ENCODE measurements at places on chromosomes 7 and 10.

DNA sequence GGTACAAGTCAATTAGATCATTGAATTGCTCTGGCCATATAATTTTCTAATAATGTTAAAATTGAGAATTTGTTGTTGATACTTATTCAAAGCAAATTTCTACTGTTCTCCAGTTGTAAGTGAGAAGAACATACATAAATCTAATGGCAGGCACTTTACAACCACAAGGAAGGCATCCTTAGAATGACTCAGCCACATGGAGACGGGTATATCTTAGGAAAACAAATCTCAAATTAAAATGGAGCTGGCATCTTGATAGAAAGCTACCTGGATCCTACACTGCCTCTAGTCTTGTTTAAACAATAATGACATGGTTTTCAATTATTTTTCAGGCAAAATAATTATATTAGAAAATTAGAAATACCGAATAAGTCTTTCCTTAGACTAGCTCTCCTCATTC lies 1183.7 kb upstream of the SORCS1 start:
- no peak for DNase-seq

GRCh38 chr7:108653526-108653925 lies 83.9 kb downstream of the DNAJB9 start:
- no peak for DNase-seq

DNA sequence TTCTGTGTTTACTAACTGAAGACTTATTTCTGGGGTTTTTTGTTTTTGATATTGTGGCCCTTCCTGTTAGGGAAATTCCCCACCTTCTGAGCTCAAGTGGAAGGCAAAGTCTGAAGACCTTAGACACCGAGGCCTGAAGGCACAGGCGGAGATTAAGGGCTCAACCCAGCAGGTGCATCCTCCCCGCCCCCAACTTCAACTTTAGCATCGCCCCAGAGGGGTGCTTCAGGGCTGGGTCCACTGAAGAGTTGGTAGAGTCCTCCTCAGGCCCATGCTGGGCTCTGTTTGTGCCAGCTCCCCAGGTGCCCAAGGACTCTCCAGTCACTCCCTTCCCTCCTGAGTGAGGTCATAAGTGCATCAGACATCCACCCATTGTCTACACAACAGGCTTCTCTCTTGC lies 9.4 kb upstream of the PPIA start:
- DNase-seq: peak; percentile 65

DNA sequence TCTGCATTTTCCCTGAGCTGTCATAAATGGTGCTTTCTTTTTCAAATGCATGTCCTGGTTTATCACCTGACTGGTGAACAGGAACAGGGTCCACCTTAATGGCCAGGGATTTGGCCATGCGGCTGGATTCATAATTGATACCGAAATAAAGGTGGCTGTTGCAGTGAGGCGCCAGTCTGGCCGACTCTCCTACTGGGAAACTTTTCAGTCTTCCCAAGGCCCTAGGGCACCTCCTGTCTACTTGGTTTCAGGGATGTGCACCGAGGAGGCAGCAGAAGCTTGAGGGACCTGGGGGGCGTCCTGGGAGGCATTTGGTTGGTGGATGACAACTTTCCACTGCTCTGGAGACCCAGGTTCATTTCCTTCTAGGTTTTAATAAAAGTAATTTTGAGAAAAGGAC lies 46.4 kb upstream of the FIGNL1 start:
- DNase-seq: no peak

DNA sequence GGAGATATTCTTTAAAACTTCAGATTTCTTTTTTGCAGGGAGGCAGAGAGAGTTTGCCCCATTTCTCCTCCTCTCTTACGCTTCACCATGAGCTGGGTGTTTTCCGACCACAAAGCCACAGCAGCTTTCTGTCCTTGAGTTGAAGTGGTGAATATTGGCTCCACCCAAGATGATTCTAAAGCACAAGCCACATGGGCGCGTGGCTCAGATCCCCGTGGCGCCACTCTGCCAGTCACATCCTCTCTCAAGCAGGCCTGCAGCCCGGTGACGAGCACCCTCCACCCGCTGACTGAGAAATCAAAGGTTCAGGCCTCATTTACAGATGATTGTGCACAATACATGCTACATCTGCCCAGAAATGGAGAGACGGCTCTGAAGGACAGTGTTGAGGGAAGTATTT lies 27.6 kb upstream of the RNF32 start:
- DNase-seq: no peak

DNA sequence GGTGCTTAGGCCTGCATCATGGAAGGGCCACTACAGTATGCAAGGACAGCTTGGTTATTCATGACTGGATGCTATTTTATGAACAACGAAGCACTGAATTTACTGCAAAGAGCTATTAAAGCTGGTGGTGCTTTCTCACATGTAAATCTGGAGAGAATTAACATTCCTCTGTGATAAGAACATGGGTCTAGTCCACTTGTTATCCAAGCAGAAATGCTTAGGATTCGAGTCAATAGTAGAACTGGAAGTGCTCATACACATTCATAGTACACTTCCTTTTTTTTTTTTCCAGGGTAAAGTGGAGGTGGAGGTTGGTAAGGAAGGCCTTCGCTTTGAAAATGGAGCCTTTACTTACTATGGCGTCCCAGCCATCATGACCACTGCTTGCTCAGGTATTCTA lies 35.0 kb downstream of the CNNM1 start:
- DNase-seq: no peak

- DNase-seq: no peak
Observed at GRCh38 chr10:65377687-65378086, 1548.1 kb upstream of the LRRTM3 start.

DNA sequence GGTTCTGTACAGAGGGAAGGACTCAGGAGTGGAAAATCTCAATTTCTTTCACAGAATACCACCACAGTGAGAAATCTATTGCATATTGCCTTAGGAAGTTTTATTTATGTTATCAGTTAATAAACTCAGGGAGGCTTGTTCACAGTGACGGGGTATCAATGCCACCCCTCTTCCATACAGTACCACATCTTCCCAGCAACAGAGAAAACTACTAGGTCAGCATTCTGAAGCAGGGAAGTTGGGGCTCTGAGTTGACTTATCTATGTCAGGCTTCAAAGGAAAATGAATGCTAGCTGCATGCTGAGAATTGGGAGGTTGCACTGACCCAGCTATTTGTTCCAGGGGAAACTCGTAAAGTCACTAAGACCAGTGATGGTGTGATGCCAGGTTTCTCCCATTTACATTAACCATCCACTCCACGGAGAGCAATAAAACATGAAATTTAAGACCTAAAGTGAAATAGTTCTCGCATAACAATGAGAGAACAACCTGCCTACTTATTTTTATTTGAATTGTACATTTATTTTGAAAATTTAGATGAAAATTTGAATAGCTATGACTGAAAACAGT lies 266.7 kb downstream of the RNLS start:
- DNase-seq: no peak

DNA sequence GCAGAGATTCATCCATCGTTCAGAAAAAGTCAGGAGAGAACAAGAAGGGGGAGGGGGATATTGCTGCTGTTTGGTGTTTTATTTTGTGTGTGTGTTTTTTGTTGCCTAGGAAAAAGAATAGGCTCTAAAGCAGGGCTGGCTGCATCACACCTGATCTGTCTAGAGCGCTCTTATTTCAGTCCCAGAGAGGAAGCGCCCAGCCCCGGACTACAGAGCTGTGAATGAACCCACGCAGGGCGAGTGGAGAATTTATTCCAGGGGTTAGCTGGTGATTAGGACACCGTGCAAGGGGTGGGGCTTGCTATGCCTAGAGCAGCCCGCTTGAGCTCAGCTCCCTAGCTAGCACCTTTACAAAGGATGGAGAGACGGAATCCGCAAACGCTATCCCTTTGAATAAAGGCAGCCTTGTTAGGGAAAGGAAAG lies 621 bp upstream of the FAM13C start:
- DNase-seq: peak; percentile 19

- DNase-seq: no peak
Observed at GRCh38 chr10:104077663-104078151, 8.0 kb downstream of the COL17A1 start.

GRCh38 chr7:27143023-27143949 lies at the start of gene HOXA5:
TSS of gene HOXA5 (minus strand) at chr7:27143681. CDS start at chr7:27143607, 74 bp downstream.
- no peak for DNase-seq

DNA sequence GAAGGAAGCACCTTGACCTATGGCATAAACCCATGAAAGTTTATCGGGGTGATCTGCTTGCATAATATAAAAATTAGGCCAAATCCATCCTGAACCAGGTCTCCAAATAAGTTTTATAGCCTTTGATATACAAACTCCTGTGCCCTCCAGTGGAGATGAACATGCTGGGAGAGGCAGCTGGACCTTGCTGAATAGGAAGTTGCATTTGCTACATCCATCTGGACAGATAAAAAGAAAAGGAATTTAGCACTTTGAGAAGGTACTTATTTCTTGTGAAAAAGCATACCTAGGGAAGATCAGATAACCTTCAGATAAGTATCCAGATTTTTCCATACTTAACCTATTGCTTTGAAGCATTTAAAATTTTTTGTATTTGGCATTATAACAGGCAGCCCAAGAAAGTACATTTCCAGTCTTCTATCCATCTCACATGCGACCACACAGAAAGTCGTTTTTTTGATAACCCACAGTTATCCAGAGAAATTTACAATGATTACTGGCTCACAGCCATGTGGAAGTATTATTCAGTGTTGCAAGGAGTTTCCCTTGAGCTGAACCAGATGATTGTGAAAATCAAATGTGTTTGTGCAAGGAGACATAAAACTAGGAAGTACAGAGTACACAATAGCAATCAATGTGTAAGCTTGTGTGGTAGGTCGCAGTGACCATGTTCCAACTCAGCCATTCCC lies 124.4 kb upstream of the STK17A start:
- DNase-seq: no peak

DNA sequence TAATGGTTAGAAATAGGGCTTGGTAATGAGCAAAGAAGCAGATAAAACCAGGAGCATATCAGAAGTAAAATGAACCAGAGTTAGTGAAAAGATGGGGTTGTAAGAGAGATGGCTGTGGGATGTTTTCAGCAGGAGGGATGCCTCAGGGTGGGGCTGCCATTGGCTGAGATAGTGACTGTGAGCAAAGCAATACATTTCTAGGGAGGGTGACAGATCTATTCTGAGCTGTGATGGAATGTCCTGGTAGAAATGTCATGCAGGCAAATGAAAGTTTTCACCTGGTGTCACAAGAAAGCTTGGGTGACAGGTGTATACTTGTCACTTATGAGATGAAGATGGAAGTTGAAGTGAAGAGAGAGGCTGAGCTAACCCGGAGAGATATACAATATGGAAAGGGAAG lies 435.9 kb downstream of the TNS3 start:
- no peak for DNase-seq

DNA sequence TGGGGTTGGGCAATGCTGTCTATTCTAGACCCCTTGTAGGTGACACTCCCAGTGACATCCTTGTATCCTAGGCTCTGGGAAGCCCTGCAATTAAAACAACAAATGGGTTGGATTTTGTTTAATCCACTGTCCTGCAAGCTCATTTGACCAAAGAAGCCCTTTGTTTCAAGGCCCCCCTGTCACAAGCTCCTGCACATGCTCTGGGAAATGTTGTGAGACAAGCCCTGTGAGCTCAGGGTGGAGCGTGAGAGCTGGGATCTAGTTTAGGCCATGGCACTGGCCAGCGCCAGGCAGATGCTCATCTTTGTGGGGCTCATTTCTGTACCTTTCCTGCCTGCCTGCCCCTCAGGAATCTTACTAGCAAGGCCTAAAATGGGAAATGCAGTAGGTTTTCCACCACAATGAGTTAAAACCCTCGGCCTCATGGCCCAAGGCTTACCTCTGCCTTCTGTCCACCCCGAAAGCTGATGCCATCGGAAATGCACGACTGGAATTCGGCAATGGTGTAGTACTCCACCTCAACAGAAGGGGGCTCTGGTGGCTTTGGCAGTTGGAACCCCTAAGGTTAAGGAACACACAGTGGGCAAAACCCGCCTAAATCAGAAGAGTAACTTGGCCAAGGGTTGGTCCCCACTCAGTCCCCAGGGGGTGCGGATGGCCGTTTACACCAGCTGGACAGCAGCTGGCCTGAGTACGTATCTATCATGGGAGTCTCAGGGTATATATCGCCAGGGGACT lies 112.0 kb downstream of the NEURL1 start:
- peak; percentile 81 for DNase-seq

DNA sequence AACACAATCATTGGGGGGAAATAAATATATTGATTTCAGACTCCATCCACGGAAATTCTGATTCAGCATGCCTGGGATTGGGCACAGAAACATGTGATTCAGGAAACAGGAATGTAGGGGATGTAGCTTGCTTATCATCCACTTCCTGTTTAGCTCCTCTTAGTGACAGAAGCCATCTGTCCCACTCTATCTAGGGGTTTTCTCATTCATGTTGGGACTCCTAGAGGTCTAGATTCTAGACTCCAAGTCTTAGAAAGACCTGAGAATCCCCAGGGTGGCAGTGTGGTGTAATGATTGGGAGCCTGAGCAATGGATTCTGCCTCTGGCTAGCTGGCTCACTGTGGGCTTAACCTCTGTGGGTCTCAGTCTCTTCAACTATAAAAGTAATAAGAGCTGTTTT lies 67.9 kb downstream of the CDK1 start:
- no peak for DNase-seq

- DNase-seq: no peak
Observed at GRCh38 chr7:141369422-141369821, 181.8 kb upstream of the AGK start.

GRCh38 chr10:84194424-84195043 lies at the start of gene CDHR1:
TSS of gene CDHR1 (plus strand) at chr10:84194537. CDS start at chr10:84194761, 224 bp downstream.
- peak; percentile 78 for DNase-seq

- DNase-seq: no peak
Observed at GRCh38 chr7:50497968-50498367, 47.8 kb upstream of the FIGNL1 start.

GRCh38 chr10:49237985-49238384 lies 49.8 kb upstream of the TMEM273 start:
- DNase-seq: no peak

DNA sequence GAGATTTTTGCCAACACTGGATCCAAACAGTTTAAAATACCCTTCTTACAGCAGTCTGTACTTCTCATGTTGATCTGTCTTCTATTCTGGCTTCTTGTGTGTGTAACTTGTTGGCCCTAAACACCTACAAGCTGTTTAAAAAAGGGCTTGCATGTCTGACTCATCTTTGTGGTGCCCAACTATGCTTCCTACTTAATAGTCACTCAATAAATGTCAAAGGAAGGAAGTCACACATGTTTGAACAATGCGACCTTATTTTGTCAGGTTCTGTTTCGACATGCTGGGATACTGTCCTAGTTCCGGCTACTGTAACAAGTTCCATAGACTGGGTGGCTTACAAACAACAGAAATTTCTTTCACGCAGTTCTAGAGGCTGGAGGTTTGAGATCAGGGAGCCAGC lies 9.4 kb upstream of the GRK5 start:
- no peak for DNase-seq

GRCh38 chr10:58773341-58773740 lies 260.7 kb downstream of the BICC1 start:
- no peak for DNase-seq

GRCh38 chr7:31079824-31080511 lies 27.9 kb downstream of the ADCYAP1R1 start:
- no peak for DNase-seq

DNA sequence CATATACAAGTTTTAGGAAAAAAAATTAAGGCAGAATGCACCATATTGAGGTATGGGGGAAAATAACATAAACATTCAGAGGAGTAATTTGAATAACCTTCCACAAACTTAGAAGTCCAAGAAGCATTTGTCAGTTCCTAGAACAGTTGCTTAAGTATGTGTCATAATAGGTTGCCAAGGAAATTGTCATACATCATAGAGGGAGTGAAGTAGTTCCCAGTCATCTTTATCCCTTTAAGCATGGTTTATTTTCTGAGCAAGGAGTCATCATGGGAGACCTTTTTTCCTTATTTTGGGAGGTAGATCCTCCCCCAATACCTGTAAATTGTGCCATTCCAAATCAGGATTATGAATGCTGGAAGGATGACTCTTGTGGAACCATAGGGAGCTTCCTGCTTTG lies at the start of gene SSMEM1:
Gene SSMEM1, plus strand, starts transcription at position 219 of the 400 bp plus-strand sequence. Its CDS starts 51 bp downstream, at position 270.
- no peak for DNase-seq

- no peak for DNase-seq
Observed at GRCh38 chr10:49622426-49623425, 8.9 kb downstream of the CHAT start.
